Calu3 (cell line): ENCODE measurements at places on chromosomes 3 and 15. TPM values are rescaled to one million over a fixed set of nuclear protein-coding genes. Genes with fewer than 3 reads are reported as not detected.
A peak's percentile ranks its signal among the peaks of the same experiment; 100 is the strongest.

DNA sequence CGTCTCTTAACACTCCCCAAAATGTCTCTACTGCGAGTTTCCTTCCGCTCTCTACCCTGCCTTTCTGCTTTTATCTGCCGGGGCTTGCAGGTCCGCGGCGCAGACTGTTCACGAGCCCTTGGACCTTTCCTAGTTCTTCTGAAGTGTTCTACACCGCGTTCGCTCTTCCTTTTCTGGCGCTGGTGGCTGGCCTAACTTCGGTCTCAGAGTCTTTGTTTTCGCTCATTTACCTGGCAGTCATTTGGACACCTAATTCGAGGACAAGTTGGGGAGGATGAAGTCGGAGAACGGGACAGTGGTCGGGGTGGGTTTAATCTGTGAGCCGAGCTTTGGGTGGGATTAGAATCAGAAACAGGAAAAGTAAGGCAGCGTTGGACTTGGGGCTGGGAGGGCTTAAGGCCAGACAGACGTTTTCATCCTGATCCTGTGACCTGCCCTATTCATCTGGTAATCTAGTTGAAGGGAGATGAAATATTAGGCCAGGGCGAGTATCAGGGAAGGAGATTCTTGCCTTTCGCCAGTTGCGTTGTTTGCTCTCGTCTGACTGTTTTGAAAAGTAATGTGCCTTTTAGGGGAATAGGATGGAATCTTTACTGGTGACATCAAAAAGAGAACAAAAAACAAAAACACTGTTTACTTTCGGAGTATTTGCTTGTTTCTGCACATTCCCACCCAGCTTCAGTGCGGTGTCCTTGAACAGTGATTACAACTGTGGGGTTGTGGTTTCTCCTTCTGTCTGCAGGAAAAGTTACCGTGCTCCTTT, 1.8 kb downstream of the DIPK2A start:
- H3K27ac ChIP-seq, result peak overlapping the region; percentile 87
- peaks cover 33% of the 10 kb centered on the region for H3K4me1 ChIP-seq
- DNase-seq, result no peak
- peak overlapping the region; percentile 91 for H3K4me3 ChIP-seq
- peaks cover 54% of the 10 kb centered on the region for H3K36me3 ChIP-seq
- H3K27me3 ChIP-seq, result no peaks in the 10 kb centered on the region

DNA sequence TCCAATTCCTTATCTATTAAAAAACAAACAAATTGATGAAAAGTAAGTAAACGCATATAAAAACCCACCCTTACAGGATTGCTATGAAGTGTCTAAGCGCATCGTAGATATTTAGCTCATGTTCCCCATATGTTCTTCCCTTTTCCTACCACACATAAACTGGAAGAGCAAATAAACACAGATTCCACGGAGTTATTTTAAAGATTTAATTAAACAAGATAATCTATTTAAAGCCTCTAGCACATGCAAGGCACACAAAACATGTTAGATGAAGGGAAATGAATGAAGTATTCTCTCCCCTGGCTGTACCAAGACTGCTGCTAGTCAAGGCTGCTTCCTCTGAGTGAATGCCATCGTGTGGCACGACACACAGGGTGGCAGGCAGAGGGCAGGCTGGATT, 78.4 kb upstream of the FGF12 start:
- H3K27ac ChIP-seq, result no peak overlapping the region
- DNase-seq, result no peak
- no peaks in the 10 kb centered on the region for H3K4me1 ChIP-seq
- no peak overlapping the region for H3K4me3 ChIP-seq
- no peaks in the 10 kb centered on the region for H3K36me3 ChIP-seq
- H3K27me3 ChIP-seq, result no peaks in the 10 kb centered on the region

DNA sequence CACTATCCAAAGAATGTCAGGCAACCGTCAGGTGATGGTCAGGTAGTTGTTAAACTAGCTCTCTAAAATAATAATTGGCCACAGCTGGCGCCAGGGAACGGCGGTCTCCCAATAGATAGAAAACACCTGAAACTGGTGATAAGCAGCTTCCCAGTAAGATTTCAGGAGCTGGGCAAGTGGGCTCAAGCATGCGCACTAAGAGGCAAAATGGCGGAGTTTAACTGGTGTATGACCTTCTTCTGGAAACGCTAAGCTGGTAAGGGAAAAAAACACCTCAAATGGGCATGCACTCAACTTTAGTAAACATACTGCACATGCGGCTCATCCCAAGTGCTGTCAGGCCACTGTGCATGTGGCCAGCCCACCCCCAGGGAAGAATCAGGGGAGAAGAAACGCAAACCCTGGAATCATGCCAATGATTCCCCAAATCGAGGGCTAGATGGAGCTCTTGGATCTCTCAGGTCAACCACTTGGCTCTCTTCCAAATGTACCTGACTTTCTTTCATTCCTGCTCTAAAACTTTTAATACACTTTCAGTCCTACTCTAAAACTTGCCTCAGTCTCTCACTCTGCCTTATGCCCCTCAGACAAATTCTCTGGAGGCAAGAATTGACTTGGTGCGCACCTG, 195.0 kb downstream of the ZNF621 start:
- DNase-seq, result peak; percentile 17
- H3K4me3 ChIP-seq, result no peak overlapping the region
- peaks cover 3% of the 10 kb centered on the region for H3K27me3 ChIP-seq
- no peak overlapping the region for H3K27ac ChIP-seq

Gene CYP8B1
- not detected in 2 replicates for total RNA-seq

DNA sequence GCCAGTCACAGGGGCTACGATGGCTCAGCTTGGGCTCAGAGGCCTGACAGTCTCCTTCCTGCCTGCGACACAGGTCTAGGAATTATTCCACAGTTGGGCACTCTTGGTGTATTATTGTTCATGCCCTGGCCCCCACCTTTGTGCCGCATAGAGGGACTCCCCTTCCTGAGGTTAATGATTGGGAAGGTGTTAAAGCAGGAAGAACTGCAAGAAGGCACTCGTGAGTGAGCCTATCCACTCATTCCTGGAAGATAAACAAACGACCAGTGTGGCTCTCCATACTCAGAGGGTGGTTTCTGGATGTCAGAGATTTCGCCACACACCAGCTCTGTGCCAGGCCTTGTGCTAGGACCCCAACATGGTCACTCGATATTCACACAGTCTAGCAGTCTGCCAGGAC, 12.3 kb downstream of the LIPC start:
- H3K4me1 ChIP-seq, result peaks cover 65% of the 10 kb centered on the region
- no peak for DNase-seq
- H3K36me3 ChIP-seq, result peaks cover 29% of the 10 kb centered on the region
- no peak overlapping the region for H3K4me3 ChIP-seq

Gene EPHA3
- total RNA-seq, result 28.8 and 31.6 TPM in 2 replicates

Gene CCK
- total RNA-seq, result not detected in 2 replicates

GRCh38 chr15:23073890-23074646, 34.7 kb upstream of the TUBGCP5 start:
- peak; percentile 2 for DNase-seq
- H3K4me3 ChIP-seq, result no peak overlapping the region
- no peak overlapping the region for H3K27ac ChIP-seq
- H3K27me3 ChIP-seq, result peaks cover 36% of the 10 kb centered on the region
- no peaks in the 10 kb centered on the region for H3K4me1 ChIP-seq

Gene COLQ
- total RNA-seq, result 1.3 and 1.7 TPM in 2 replicates

DNA sequence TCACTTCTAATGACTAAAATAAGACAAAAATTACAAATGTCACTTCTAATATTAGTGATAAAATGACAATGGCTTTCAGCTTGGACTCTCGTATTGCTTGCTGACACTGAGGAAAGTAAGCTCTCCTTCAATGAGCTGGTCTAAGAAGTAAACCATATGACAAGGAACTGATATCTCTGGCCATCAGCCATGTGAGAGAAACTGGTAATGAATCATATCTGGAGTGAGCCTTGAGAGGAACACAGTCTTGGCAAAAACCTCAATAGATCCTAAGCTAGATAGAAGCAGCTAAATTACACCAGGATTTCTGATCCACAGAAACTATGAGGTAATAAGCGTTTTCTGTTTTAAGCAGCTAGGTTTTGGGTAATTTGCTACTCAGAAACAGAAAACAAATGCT, 1575.1 kb downstream of the OTOL1 start:
- H3K27ac ChIP-seq, result no peak overlapping the region
- H3K27me3 ChIP-seq, result no peaks in the 10 kb centered on the region
- no peaks in the 10 kb centered on the region for H3K4me1 ChIP-seq
- H3K4me3 ChIP-seq, result no peak overlapping the region
- H3K36me3 ChIP-seq, result no peaks in the 10 kb centered on the region
- DNase-seq, result no peak
